ENCODE measurements at places on chromosomes 11 and 22.

DNA sequence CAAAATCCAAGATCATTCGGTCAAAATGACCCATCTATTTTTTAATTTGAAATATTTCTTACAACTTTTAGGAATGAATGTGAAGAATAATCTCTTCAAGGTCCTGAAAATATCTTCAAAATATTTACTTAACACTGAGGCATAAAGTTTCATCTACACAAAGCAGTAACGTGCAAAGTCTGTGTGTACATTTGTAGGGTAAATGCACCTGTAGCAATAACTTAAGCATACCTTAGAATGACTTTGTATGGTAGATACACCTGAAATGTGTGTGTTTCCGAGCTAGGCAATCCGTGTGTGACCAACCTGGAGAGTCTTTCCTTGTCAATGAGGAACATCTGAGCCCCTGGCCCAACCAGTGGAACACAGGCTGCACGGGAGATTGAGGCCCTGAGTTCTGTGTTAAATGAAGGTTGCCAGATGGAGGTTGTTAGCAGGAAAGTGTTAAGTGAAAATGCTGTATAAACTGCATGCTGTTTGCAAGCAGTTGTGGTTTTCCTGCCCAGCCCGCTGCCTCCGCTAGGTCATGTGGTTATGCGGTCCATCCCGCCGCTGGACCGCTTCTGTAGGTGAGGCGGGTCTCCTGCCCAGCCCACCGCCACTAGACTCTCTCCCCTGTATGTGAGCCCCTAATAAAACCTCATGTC, 7.6 kb upstream of the CTR9 start:
- no peak for DNase-seq

- DNase-seq: no peak
These were observed 5.9 kb upstream of the BATF2 start for GRCh38 chr11:65002706-65003105.

GRCh38 chr11:124285610-124286344, 28.0 kb downstream of the OR8D1 start:
- no peak for DNase-seq

DNA sequence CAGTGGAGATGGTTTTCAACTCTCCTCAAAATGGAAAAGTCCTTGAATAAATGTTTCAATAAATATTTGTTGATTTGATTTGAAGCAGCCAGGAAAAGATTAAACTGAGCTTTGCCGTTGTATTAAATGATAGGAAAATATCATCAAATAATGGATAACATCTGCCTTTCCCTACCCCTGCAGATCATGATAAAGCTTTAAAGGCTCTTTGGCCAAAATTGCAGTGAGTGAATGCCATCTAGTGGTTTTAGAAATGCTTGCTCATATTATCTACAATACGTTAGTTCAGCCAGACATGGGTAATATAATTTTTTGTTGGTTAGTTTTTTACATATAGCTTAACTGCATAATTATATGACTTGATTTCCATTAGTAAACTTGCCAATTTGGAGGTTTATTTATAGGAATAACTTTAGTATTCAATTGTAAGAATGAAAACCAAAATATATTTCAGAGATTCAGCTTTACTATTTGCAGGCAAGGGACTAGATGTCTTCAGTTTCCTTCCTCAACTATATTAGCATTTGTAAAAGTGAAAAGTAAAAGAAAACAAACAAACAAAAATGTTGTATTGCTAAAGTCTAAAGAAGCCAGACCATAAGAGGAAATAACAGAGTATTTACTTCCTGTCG, 159.2 kb downstream of the MSANTD4 start:
- DNase-seq: peak; percentile 21

DNA sequence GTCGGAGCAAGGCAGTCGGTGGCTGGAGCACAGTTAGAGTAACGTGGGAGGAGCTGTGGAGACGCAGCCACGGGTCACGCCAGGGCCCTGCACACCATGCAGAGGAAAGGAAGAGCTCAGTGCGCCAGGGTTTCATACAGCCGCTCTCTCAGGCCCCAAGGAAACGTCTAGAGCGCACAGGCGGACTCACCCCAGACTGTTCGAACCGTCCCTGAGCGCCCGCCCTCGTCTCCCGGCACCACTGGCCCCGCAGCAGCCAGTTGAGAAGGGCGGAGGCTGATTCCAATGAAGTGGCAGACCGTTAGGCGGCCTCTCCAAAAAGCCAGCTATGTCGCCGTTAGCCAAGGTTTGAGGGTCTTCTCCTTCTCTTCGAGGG, 483 bp upstream of the HYLS1 start:
- DNase-seq: no peak

- DNase-seq: no peak
These were observed 1533.5 kb upstream of the RAG2 start for GRCh38 chr11:38131535-38131934.

- DNase-seq: no peak
These were observed 47.5 kb downstream of the NOX4 start for GRCh38 chr11:89443361-89444322.

DNA sequence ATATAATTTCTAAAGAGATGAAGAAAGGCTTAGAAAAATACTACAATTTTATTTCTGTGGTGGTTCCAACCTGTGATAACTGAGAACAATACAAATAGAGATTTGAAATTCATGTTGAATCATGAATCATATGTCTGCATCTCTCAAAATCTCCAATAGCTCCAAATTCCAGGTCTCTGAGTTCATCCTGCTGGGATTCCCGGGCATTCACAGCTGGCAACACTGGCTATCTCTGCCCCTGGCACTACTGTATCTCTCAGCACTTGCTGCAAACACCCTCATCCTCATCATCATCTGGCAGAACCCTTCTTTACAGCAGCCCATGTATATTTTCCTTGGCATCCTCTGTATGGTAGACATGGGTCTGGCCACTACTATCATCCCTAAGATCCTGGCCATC, at the start of gene OR56B1:
Gene OR56B1, plus strand, starts transcription at position 53 of the 400 bp plus-strand sequence. Its CDS starts 69 bp downstream, at position 122.
- DNase-seq: no peak

- DNase-seq: no peak
These were observed 14.2 kb downstream of the MCAT start for GRCh38 chr22:43128928-43129424.

GRCh38 chr11:101617735-101618332, 34.0 kb upstream of the TRPC6 start:
- no peak for DNase-seq
